ENCODE measurements at places on chromosomes 7 and 10. TPM values are rescaled to one million over a fixed set of nuclear protein-coding genes. Genes with fewer than 3 reads are reported as not detected.
A peak's percentile ranks its signal among the peaks of the same experiment; 100 is the strongest.

The MYL10 gene
- total RNA-seq: not detected

The HABP2 gene
- total RNA-seq: not detected

The PVRIG gene
- 0.78 TPM for total RNA-seq

The ITIH5 gene
- 20.7 TPM for total RNA-seq

The STAG3 gene
- 8.2 TPM for total RNA-seq

The COL17A1 gene
- 0.59 TPM for total RNA-seq

The CYP26C1 gene
- 0.20 TPM for total RNA-seq

The C10orf53 gene
- total RNA-seq: not detected

The ATG9B gene
- total RNA-seq: not detected

The MSMB gene
- not detected for total RNA-seq

DNA sequence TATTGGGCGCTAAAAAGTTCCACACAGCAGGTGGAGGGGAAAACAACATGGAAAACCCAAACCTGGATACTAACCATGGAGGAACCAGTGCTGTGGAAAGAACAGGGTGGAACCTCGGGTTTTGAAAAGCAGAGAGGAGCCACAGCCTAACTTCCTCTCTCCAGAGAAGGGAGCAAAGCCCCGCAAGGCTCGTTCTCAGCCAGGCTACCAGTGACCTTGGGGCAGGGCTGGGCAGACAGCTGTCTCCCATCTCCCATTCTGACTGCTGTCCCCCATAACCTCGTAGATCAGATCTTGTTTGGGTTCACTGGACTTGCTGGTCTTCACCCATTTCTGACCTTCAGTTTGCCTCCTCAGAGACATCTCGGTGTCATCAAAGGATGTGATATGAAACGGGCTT is 47.5 kb upstream of the FGFR2 start:
- no peak for DNase-seq

- no peak for DNase-seq
These were observed 130.5 kb downstream of the HDAC9 start for GRCh38 chr7:18626086-18626485.

DNA sequence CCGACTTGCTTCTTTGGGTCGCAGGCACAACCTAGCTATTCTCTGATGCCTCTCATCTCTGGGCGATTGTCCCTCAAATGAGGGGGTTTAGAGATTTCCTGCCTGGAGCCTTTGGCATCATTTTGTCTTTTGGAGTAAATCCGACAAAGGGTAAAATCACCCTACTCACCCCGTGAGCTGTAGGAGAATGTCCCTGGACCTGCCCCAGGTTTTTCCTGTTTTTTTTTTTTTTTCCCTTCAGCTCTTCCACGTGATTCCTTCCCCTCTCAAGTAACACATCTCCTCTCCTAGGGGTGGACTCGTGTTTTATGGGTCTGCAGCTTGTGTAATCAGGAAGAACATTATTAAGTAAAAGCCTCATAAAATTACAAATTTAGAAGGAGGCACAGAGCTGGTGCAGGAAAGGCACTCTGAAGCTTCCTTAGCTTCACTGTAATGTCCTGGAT is 128.4 kb upstream of the ZNF746 start:
- no peak for DNase-seq

DNA sequence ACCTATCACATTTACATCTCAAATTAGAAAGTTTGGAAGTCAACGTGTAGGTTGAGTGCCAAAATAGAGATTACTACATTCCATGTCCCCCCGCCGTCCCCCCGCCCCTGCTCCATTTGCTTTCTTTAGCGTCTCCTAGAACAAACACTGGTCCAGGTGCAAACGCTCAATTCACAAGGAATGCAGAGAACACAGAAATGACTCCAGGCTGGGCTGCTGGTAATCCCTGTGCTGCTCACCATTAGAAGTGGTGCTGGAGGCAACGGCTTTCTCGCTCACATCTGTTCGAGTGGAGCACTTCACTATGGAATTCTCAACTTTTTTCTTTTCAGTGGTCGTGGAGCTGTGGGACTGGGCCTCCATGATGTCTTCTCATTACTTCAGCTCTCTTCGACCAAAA is 14.1 kb downstream of the GLI3 start:
- no peak for DNase-seq

- DNase-seq: no peak
These were observed 72.8 kb upstream of the GLCCI1 start for GRCh38 chr7:7895754-7896153.

DNA sequence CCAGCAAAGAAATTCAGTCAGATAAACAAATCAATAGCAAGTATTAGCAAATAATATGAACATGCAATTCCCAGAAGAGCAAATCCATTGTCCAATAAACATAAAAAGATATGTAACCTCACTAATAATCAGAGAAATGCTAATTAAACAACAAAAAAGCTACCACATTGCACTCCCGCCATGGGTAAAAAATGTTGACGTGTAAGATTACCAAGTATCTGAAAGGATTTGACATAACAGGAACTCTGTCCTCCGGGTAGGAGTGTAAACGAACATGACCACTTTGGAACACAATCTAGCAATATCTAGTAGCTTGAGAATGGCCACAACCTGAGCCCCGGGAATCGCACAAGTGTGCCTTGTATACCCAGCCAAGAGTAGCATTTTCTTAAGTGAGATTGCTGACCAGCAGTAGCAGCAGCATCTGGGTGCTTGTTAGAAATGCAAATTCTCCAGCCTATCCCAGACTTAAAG is 31.6 kb downstream of the DYDC1 start:
- DNase-seq: no peak

DNA sequence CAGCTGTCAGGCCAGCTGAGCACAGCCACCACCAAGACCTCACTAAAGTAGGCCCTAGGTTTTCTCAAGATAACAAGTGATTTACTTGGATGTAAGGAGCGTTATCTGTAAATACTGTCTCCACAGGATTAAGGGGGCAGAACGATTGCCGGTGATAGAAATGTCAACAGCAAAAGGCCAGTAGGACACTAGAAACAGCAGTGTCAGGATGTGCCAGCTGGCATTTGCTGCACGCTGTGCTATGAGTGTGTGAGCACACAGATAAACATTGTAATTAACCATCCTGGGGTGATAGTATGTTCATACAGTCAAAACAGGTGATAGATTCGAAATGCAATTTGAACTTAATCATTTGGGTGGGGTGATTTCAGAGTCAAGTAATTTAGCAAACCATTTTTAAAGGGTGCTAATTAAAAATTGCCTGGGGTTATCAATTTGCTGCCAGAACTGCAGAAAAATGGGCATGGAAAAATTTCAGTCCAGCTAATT is 36.3 kb upstream of the NOBOX start:
- no peak for DNase-seq

GRCh38 chr7:36313607-36314006 is 76.1 kb upstream of the ANLN start:
- no peak for DNase-seq

DNA sequence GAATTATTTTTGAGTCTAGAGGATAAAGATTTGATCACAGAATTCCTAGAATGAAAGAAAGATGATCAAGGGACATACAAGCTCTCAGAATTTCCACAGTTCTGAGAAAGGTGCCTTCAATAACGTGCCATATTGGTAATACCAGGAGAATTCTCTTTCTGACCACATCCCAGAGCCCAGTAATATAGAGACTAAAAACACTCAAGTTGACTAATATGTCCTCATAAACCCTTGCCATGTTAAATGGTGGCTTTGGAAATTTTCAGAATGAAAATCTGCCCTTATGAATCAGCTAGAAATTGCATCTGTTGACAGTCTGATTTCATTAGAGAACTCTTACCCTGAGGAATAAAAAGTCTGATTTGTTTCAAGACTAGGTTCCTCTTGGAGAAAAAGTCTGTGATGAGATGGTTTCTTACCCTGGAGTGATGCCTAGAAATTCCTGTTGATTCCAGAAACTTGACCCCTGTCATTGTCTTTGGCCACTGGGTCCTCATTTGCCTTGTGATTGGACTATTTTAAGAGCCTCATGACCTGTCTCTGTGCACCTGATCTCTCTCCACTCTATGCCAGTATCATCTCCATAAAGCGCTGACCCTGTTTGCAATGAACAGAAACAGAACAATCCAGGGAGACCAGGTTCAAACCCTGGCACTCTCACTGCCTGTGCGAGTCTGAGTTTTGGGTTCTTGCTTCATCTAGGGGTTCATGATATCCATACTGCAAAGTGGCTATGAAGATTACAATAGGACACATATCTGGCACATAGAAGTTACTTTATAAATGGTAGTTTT is 3.3 kb downstream of the IL2RA start:
- no peak for DNase-seq

GRCh38 chr7:50307368-50308032 is 3.0 kb downstream of the IKZF1 start:
- DNase-seq: no peak

DNA sequence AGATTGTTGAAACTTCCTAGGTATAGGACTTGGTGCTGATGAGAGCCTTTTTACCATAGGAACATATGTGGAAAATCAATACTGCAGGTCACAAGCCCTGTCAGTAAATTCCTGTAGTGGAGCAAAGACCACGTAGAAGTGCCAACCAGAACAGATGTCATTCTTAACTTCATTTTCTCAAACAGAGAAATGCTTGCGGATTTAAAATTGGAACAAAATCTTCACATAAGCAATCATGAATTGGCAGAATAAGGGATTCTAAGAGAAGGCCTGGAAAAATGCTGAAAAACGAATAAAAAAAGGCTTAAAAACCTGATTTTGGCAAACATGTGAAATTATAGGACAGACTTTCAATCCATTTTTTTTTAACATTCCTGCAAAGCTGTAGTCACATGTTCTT is 80.8 kb upstream of the SMIM30 start:
- no peak for DNase-seq

DNA sequence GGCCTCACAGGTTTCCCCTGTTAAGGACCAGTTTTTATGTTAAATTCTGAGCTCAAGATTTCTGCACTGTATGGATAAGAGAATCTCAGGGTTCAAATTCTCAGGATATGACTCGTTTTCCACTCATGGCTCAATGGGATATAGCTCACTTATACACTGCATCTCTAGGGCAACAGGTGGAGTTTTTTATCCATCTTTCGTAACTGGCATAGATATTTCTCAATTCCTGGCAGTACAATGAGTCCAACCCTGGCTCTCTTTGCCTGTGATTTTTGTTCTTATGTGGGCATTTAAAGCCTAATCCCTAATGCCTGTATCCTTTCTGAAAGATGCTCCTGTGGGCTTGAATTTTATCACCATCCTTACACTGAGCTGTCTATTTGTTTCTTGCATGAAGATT is 7.6 kb downstream of the CCDC172 start:
- DNase-seq: no peak

DNA sequence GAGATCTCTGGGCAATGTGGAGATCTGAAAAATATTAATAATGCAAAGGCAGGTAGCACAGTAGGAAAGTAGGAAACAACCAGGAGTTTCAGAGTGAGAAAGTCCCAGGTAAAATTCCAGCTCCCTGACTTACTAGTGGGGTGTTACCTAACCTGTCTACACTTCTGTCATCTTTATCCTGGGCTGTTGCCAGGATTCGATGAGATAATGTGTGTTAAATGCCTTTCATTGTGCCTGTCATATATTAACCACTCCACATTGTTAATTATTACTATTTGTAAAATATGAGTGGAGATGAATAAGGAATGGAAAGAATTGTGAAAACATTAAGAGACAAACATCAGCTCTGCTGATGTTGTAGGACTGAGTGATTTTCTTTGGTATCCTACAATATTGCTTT is 50.0 kb upstream of the FRMD4A start:
- no peak for DNase-seq

DNA sequence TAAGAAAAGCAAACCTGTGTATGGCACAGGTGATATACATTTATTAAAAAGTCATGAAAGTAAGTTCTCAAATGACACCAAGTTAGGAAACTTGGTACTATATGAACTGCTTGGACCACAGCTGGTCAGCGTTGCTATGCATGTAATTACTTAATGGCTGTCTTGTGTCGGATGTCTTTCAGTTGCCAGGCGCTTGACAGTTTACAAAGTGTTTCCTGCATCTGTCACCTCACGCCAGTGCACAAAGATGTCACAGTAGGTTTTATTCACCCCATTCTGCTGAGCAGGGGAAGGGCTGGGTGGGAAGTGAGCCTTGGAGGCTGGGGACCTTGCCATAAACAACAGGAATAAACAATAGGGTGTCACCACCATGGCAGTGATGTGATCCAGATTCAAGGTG is 35.8 kb downstream of the ADAM12 start:
- no peak for DNase-seq

- DNase-seq: peak; percentile 59
These were observed 160.0 kb downstream of the SLIT1 start for GRCh38 chr10:97025613-97026242.

- no peak for DNase-seq
These were observed 865.5 kb downstream of the LRMDA start for GRCh38 chr10:76296957-76297356.

DNA sequence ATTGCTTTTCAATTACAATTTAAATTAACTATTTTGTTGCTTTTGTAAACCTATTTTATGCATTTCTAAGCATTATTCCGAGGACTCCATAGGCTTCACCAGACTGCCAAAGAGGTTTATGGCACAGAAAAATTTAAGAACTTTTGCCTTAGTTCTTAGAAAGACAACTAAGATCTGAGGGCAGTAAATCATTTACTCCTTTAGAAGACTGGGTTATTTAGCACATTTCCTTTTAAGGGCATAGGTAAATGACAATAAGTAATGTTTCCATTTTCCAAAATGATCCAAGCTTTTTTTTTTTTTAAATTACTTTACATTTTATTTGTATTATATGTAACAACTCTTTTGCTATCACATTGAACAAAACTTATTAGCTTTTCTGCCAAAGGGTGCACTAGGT is 15.0 kb upstream of the STEAP4 start:
- DNase-seq: no peak

DNA sequence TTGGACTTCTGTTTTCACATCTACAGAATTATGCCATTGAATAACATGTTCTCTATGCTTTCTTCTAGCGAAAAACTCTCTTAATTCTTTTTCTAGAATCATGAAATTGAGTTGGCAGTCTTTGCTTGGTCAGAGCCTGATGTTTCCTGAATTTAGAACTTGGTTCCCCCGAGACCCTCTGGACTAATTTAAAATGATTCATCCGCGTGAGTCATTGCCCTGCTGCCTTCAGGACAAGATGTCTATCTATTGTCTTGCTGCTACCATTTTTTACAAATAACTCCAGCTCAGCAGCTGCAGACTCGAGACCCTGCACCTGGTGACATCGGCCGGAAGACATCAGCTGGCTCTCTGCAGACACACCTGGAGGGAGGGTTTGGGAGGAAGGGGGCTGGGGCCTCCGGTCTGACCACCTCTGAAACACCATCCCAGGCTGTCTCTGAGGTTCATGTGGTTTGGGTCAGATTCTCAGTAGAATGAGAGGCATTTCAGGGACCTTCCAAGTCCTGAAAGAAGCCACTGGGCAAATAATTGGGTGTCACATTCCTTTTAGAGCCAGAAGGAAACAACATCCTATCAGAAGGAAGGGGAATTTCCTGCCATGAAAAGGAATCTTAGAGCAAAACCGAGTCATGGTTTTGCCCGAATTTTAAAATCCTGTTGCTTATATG is 20.9 kb upstream of the KLF6 start:
- no peak for DNase-seq

- DNase-seq: no peak
These were observed 28.0 kb downstream of the CHST12 start for GRCh38 chr7:2431260-2431867.

- DNase-seq: no peak
These were observed 97.3 kb upstream of the GTF2I start for GRCh38 chr7:74560086-74560719.

- DNase-seq: no peak
These were observed 638.2 kb upstream of the IGFBP3 start for GRCh38 chr7:46559194-46559832.

GRCh38 chr10:51074238-51075028 is at the start of gene PRKG1:
TSS of gene PRKG1 (plus strand) at chr10:51074487.
- peak; percentile 62 for DNase-seq

GRCh38 chr7:44116789-44117666 is 6.3 kb downstream of the POLD2 start:
- DNase-seq: no peak

All from tibial nerve (tissue), 4 donors.